ENCODE measurements at places on chromosomes 3 and 15.

GRCh38 chr3:53880396-53881345 is 1.3 kb downstream of the ACTR8 start:
- DNase-seq, result no peak

GRCh38 chr15:66323312-66323928 is 30.1 kb downstream of the DIS3L start:
- no peak for DNase-seq

DNA sequence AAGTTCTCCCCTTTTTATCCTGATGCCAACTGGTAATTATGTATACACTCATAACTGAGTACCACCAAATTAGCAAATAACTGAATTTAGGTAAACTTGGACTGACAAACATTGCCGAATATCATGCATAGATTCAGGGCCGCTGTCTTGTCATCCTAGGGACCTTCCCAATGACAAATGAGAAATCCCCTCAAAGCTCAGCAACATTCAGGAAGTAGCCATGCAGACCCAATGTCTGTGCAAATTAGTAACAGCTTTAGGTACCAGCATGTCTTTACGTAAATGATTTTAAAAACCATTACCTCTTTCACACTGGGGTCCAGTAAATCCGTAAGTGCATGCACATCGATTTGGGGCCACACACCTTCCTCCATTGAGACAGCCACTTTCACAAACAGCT is 49.5 kb downstream of the FBN1 start:
- no peak for DNase-seq

DNA sequence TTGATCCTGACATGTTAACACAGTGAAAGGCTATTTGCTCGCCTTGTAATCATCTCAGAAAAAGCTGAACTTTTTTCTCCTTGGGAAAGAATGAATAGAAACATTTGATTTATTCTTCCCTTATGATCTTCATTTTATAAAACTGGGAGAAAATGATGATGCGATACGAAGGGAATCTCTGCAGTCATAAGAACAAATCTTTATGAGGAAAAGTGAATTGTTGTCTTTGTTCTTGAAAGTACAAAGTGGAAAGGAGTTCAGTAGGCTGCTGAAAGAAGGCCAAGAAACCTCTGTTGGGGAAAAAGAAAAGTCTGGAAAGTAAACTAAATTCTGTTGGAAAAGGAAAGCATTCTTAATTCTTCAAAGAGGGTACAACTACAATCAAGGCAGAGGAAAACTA is 248.8 kb downstream of the NSUN3 start:
- no peak for DNase-seq

DNA sequence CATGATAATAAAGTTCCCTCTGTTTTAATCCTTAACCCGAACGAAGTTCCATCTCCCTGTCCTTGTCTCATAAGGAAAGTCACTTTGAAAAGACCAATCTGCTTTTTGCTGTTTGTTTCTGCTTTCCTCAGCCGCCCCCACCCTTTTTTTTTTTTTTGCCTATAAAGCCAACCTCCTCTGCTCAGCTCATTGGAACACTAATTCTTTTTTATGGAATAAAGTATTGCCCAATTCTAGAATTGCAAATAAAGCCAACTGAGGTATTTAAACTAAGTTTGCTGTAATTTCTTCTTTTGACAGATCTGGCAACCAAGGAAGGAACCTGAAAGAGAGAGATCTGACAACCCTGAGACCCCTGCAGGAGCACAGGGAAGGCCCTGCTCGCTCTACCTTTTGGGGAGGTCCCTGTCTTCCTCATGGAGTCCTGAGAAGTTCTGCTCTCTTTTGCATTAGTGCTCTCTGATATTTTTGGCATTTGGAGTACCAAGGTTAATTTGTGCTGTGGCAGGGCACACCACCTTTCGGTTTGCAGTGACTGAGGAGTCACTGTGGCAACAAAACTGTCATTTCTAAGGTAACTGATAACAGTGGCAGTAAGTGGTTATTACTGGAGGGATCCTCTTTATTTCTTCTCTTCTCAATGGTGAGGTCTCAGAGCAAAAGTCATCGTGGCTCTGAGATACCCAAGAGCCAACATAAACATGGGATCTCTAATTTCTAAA is 35.2 kb upstream of the TRPM1 start:
- no peak for DNase-seq

- no peak for DNase-seq
Measured at GRCh38 chr15:25582886-25583285, 144.1 kb upstream of the UBE3A start.

DNA sequence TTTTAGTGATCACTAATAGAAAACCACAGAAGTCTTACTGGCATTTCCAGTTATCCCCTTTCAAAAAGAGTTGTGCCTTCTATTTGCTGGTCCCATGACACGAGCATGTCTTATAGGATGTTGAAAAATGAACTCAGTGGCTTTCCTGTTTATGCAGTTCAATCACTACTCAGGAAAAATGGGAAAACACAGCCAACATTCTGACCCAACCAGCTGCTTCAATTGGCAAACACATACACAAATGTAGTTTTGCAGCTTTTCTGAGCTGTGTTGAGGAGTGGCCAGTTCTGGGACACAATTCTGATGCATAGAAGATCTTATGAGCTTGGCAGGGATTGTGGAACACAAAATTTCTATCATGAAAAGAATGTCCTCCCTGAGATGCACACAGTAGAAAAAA is 40.3 kb downstream of the FSTL1 start:
- no peak for DNase-seq

DNA sequence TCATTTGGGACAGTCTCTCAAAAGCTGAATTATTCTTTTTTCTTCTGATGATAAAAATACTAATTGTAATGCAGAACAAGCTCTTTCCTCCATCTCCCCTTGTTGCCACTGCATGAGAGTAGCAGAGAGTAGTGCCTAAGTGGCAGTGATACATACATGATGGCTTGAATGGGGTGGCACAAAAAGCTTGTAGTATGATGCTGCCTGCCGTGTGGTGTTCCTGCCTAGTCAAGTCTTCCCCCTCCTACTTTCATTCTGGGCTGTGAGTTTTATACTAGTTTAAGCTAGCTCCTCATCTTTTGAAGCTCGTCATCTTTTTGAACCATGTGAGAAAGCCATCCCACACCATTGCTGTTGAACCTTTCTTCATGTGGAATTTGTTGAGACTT is 230.5 kb downstream of the NFKBIZ start:
- no peak for DNase-seq

- DNase-seq, result no peak
Measured at GRCh38 chr15:26037369-26037768, 174.2 kb upstream of the ATP10A start.
